SJSA1 (cell line): ENCODE measurements at places on chromosomes 4 and X. TPM values are rescaled to one million over a fixed set of nuclear protein-coding genes. Genes with fewer than 3 reads are reported as not detected.
A peak's percentile ranks its signal among the peaks of the same experiment; 100 is the strongest.

The ETDA gene
- total RNA-seq = not detected in 2 replicates

GRCh38 chr4:102288497-102288896, 56.8 kb downstream of the SLC39A8 start:
- H3K27ac ChIP-seq = no peak overlapping the region
- H3K27me3 ChIP-seq = no peaks in the 10 kb centered on the region
- H3K4me3 ChIP-seq = no peak overlapping the region
- H3K4me1 ChIP-seq = 0 out of 2 replicates have a peak, but pooled peaks cover 6% of the 10 kb centered on the region
- H3K36me3 ChIP-seq = no peaks in the 10 kb centered on the region

- H3K27me3 ChIP-seq = no peaks in the 10 kb centered on the region
- H3K36me3 ChIP-seq = no peaks in the 10 kb centered on the region
- peak; percentile 9 for DNase-seq
- no peak overlapping the region for H3K4me3 ChIP-seq
- H3K4me1 ChIP-seq = peaks cover 3% of the 10 kb centered on the region; the same call in 1 of the 2 replicates
Observed at GRCh38 chr4:40121515-40121914, 64.9 kb downstream of the N4BP2 start.

The DMRTC1B gene
- total RNA-seq = not detected in 2 replicates

The SLC10A4 gene
- not detected in 2 replicates for total RNA-seq

The GLUD2 gene
- total RNA-seq = 0.38 and 0.55 TPM in 2 replicates

GRCh38 chr4:25939330-25939729, 25.3 kb downstream of the SMIM20 start:
- H3K4me3 ChIP-seq = no peak overlapping the region
- no peak for DNase-seq
- H3K36me3 ChIP-seq = no peaks in the 10 kb centered on the region

The RAB9B gene
- 0.50 and 1.7 TPM in 2 replicates for total RNA-seq

DNA sequence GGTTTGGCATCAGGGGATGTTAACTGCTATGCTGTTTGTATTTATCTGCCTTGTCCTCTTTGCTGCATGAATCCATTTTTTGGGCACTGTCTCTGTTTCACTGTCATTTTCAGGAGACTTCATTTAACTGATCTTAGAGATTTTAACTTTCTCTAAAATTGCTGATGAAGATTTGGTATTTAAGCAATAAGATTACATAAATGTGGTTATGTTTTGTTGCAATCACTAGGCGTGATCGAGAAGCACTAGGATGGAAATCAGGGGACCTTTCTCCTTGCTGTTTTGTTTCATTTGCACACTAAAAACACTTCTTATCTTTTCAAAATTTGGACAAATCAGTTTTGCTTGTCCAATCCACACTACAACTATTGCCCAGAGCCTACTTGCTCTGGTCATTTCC, 15.4 kb downstream of the CXCL2 start:
- H3K27ac ChIP-seq = no peak overlapping the region
- no peaks in the 10 kb centered on the region for H3K36me3 ChIP-seq
- H3K4me3 ChIP-seq = no peak overlapping the region
- DNase-seq = no peak

DNA sequence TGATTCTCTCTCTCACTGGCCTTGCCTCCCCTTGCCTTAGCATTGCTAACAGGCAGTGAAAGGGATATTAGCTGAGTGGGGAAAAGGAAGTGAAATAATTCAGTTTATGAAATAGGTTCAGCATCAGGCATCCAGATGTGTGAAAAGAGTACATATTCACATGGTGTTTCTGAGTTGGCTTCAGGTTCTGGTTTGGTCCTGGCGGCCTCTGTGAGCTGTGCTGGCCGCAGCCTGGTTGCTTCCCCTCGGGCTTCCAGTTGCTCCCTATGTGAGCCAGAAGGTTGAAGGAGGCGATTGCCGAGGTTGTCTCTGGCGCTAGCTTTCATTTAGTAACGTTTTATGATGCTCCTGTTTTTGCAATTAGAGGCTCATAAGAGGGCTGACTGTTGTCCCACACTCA, 99.1 kb upstream of the TLR2 start:
- no peak overlapping the region for H3K27ac ChIP-seq
- no peak for DNase-seq
- no peaks in the 10 kb centered on the region for H3K4me1 ChIP-seq
- H3K27me3 ChIP-seq = no peaks in the 10 kb centered on the region
- no peaks in the 10 kb centered on the region for H3K36me3 ChIP-seq
- H3K4me3 ChIP-seq = no peak overlapping the region

GRCh38 chr4:14132301-14132700, 504.8 kb upstream of the BOD1L1 start:
- no peak overlapping the region for H3K27ac ChIP-seq
- DNase-seq = no peak
- no peaks in the 10 kb centered on the region for H3K27me3 ChIP-seq
- H3K4me1 ChIP-seq = no peaks in the 10 kb centered on the region
- no peak overlapping the region for H3K4me3 ChIP-seq

GRCh38 chrX:80841259-80841658, 31.6 kb upstream of the BRWD3 start:
- no peaks in the 10 kb centered on the region for H3K4me1 ChIP-seq
- H3K27me3 ChIP-seq = no peaks in the 10 kb centered on the region
- H3K27ac ChIP-seq = no peak overlapping the region
- H3K4me3 ChIP-seq = no peak overlapping the region
- no peaks in the 10 kb centered on the region for H3K36me3 ChIP-seq
- DNase-seq = no peak

DNA sequence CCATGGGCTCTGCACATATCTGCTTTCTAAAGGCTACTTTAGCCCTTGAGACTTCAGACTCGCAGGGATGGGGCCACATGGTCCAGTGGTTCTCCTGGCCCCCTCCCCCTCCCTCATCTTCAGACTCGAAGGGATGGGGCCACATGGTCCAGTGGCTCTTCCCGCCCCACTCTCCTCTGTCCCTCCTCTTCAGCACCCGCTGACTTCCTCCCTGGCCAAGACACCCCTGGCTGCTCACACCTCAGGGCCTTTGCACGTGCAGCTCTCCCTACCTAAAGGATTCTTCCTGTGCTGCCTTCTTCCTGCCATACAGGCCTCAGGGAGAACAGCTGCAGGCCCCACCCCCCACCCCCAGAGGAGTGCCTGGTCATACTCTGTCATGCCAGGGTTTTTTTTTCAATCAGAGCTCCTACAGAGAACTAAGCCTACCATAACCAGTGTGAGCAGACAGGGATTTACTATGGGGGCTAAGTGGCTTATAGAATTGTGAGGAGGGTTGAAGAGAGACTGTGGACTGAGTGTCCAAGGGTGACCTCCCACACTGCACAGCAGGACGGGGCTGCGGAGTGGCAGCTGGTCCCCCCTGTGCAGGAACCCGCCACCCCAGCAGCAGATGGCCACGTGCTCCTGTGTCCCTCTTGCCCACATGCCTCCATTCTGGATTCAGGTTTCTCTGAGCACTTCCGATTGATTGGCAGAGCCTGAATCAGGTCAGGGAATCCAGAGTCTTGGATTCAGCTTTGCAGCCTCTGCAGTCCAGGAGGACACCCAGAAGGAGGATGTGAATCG, 6.1 kb upstream of the SPON2 start:
- H3K27ac ChIP-seq = no peak overlapping the region
- DNase-seq = no peak
- no peaks in the 10 kb centered on the region for H3K4me1 ChIP-seq
- no peak overlapping the region for H3K4me3 ChIP-seq
- H3K27me3 ChIP-seq = no peaks in the 10 kb centered on the region

DNA sequence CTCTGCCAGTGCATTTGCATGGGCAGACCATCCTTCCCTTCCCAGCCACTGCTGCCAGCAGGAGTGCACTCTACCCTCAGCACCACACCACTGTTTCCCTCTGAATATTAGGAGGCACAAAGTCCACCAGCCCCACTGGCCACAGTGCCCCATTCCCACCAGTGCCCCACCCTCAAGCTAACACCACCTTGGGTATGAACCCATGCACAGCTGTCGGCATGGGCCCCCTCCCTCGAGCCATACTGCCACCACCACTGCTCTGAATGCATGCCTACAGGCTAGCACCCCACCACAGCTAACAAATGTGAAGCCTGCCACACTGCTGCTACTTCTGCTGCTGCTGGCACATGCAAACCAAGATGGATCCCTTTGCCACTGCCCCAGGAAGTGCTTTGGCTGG, 810.4 kb downstream of the TRAM1L1 start:
- H3K27ac ChIP-seq = no peak overlapping the region
- no peaks in the 10 kb centered on the region for H3K27me3 ChIP-seq
- DNase-seq = no peak

- peak overlapping the region; percentile 89 for H3K27ac ChIP-seq
- peak; percentile 79 for DNase-seq
- H3K27me3 ChIP-seq = no peaks in the 10 kb centered on the region
- H3K4me1 ChIP-seq = peaks cover 17% of the 10 kb centered on the region
- peak overlapping the region; percentile 73 for H3K4me3 ChIP-seq
Observed at GRCh38 chr4:103075894-103076746, 441 bp downstream of the SLC9B2 start.

GRCh38 chr4:164989471-164989870, 12.0 kb upstream of the TRIM61 start:
- no peak overlapping the region for H3K4me3 ChIP-seq
- H3K4me1 ChIP-seq = no peaks in the 10 kb centered on the region
- no peak overlapping the region for H3K27ac ChIP-seq
- no peak for DNase-seq

GRCh38 chrX:20265221-20265725, 1.4 kb downstream of the RPS6KA3 start:
- peak overlapping the region; percentile 71 for H3K4me3 ChIP-seq
- H3K4me1 ChIP-seq = peaks cover 19% of the 10 kb centered on the region
- no peaks in the 10 kb centered on the region for H3K36me3 ChIP-seq
- H3K27ac ChIP-seq = peak overlapping the region; percentile 43

DNA sequence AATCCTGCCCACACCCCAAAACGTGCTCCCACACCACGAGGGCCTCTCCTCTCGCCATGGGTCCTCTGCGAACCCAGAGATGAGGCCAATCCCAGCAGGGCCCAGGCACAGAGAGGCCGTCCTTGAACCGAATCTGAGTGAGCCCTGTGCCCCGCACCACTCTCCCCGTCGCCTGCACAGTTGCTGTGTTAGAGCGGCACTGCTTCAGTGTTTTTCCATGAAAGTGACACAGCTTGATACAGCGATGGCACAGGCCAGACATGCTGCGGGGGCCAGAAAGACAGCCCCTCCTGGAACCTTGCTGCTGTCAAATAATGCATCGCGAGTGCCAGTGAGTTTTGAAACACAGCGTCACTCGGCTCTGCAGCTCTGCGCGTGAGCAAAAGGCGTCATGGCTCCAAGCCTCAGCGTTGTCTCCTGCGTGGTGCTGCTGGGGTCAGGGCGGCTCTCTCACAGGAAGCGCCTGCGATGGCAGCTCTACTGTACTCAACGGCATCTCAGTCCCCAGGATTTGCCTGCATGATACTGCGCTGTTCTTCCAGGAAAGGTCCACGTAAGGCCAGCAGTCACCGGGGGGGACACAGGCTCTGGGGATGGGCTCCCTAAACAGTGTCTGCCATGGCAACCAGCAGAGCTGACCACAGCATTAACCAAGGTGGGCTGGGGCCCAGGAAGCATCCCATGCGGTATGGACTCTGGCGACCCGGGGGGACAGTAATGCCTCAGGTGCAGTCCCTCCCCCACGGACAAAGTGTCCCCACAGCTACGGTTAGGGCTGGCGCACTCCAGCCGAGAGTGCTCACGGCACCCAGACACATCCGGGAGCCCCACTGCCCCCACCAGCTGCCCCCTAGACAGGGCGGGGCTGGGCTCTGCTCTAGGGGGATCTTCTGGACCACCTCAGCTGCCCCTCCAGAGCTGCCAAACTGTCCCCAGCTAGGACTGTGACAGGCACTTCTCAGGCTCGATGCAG, 63.1 kb downstream of the ACOX3 start:
- no peak overlapping the region for H3K27ac ChIP-seq
- no peaks in the 10 kb centered on the region for H3K36me3 ChIP-seq
- no peak overlapping the region for H3K4me3 ChIP-seq
- H3K27me3 ChIP-seq = no peaks in the 10 kb centered on the region

The SHOX gene
- total RNA-seq = not detected in 2 replicates

GRCh38 chr4:44760142-44760898, 34.0 kb upstream of the GNPDA2 start:
- no peak overlapping the region for H3K4me3 ChIP-seq
- H3K36me3 ChIP-seq = no peaks in the 10 kb centered on the region
- DNase-seq = no peak
- no peak overlapping the region for H3K27ac ChIP-seq

The TEX13C gene
- not detected in 2 replicates for total RNA-seq

The RAB40A gene
- 0.11 and 0.19 TPM in 2 replicates for total RNA-seq

DNA sequence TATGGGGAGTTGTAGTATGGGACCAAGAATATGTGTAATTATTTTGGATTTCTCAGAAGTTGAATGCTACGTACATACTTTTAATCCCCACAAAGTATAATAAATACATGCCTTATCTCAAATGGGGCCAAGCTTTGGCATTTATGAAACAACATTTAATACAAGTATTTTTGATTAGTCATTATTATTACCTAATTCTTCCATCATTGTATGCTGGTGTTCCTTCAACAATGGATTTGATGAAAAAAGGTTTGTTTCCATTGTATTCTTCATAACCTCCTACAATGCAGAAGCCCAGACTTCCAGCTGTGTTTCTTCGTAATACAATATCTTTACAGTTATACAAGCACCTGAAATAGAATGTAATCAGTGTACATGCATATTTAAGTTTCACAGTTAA, 83.8 kb downstream of the FIP1L1 start:
- no peaks in the 10 kb centered on the region for H3K27me3 ChIP-seq
- H3K36me3 ChIP-seq = peaks cover 25% of the 10 kb centered on the region
- H3K4me1 ChIP-seq = peaks cover 9% of the 10 kb centered on the region
- H3K4me3 ChIP-seq = no peak overlapping the region
- no peak for DNase-seq
- no peak overlapping the region for H3K27ac ChIP-seq

The HPSE gene
- 6.0 and 9.6 TPM in 2 replicates for total RNA-seq
